NCI-H1694 treated with DMSO at 0.1 percent for 48 hours (cell line): ENCODE measurements at places on chromosomes 12 and 14.

DNA sequence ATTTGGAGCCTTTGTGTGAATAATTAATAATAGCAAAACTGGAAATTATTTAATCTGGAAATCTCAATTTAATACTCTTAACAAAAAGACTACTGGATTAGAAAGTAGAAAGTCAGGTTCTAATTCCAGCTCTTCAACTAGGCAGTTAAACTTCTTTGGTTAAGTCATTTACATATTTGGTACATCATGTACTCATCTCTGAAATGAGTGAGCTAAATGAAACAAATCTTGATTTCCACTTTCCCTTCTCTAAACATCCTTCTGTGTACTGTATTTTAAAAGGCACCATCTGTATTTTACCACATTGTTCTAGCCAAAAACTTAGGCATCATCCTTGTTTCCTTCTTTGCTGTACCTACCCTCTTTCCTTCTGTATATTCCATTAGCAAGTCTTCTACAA lies 26.9 kb downstream of the CRADD start:
- no peak for DNase-seq

DNA sequence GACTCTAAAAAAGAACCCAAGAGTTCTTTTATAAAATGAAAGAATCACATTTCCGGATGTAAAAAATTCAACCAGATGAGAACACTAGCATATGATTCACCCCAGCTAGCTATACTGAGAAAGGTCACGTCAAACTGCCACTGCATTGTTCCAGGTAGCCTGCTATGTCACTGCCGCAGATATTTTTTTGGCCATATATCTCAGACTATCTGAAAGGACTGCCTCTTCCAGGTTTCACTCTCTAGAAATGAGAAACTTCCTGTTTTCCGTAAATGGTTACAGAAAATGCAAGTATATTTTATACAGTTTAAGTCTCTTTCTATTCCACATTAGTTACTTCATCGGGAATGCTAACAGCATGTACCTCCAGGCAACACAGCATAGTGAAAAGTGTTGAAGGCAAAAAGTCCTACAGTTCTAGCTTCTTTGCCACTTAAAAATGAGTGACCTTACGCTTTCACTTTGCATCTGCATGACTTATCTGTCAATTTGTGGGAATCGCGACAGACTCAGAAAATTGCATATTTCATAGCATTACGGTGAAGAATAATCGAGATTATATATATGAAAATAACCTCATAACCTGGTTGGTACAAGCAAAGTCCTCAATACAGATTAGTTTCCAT lies 105.2 kb downstream of the MED13L start:
- DNase-seq, result no peak

DNA sequence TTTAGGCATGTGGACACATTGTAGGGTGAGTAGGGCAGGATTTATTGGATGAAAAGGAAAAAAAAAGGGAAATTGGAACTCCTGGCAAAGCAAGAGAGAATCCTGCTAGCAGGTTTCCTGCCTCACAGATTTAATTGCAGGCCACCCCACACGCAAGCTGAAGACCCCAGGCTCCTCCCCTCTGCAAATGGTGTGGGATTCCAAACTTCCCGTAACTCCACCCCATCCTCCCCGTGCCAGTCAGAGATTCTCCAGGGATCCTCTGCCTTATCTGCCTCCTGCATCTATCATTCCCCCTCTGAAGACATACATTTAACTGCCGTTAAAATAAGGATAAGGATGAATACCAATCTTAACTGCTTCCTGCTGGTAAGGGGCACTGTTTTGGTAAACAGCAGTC lies 249.8 kb upstream of the GARIN2 start:
- no peak for DNase-seq

- DNase-seq, result no peak
These were observed 43.9 kb downstream of the BHLHE41 start for GRCh38 chr12:26080911-26081310.

DNA sequence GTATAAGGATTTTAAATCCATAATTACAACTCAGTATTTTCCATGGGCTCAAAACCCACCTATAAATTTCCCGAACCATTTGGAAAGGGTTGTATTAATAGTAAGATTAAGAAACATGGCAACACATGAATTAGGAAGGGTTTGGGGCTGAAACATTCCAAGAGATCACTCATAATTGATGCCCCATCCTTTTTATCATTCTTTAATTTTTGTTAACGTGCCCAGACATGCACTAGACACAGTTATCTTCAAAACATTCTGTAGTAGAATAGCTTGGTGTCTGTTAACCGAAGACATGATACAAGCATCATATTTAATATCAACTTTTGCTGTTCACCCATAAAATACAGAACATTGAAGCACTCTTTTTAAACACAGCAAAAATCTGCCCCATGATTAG lies 106.8 kb upstream of the FRMD6 start:
- no peak for DNase-seq

DNA sequence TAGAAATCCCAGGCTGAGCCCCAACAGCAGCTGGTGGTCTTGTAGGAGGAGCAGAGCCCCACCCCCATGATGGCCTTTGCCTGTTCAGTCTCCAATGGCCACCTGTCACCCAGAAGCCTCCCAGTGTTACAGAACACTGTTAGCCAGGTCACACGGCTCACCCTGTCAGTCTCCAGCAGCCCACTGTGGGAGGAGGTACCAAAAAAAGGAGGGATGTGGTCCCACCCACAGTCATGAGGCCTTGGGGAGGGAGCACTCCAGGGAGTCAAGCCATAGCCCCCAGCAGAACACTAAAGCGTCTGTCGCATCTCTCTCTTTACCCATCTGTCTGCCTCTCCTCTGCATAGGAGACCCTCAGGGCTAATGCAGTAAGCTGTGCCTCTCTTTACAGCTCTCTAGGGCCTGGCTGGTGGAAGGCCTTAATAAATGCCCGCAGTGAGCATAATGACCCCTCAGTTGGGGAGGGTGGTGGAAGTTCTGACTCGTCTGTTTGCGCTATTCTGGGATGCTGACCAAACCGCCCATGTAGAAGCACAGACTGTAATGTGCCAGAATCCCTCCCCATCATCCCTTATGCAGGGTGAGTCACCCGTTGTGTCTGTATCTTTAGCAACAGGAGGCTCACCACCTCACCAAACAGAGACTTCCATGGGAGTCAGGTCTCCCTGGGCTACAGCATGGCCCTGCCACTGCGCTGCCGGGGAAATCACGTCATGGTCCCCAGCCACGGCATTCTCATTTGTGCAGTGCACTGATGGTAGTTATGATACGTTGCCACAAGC lies 14.6 kb downstream of the C14orf132 start:
- peak; percentile 90 for DNase-seq

DNA sequence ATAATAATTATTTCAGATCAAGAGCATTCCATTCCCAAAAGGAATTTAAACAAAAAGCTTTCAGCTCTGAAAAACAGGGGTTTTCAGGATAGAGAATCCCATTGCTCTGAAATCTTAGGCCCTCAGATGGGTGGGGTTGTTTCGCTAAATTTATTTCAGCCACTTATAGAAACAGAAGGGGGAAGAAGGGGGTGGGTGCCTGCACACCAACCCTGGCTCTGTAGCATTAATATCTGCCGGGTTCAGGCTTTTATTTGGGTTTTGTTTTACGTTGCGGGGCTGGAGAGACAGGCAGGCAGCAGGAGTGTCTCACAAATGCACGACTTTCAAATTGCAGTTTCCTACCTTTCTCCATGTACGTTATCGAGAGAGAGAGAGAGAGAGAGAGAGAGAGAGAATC lies 12.5 kb upstream of the ZFP36L1 start:
- no peak for DNase-seq

DNA sequence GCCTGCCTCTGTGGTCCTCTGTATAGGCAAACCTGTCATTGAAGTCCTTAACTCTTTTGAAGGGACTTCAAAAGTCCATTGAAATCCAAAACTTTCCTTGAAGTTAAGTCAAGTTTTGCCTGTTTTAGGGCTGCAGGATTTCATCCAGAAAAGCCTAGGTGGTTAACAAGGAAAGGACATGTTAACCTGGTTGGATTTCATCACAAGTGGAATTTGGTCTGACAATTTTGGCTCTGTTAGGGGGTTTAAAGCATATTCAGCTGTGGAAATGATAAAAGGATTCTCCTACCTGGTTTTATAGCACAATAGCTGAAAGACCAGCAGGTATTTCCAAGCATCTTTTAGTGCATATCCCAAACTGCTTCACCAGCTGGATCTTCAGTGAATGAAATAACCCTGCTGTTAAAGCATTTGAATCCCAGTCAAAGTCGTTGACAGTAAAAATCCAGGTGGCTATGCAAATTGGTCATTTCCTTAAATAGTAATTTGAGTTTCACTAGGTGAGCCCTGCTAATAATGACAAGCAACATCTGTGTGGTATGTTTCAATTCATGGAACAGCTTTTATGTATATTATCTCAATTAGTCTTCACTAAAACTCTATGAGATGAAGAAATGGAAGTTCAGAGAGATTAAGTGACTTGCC lies 400.5 kb downstream of the ETNK1 start:
- DNase-seq, result no peak

DNA sequence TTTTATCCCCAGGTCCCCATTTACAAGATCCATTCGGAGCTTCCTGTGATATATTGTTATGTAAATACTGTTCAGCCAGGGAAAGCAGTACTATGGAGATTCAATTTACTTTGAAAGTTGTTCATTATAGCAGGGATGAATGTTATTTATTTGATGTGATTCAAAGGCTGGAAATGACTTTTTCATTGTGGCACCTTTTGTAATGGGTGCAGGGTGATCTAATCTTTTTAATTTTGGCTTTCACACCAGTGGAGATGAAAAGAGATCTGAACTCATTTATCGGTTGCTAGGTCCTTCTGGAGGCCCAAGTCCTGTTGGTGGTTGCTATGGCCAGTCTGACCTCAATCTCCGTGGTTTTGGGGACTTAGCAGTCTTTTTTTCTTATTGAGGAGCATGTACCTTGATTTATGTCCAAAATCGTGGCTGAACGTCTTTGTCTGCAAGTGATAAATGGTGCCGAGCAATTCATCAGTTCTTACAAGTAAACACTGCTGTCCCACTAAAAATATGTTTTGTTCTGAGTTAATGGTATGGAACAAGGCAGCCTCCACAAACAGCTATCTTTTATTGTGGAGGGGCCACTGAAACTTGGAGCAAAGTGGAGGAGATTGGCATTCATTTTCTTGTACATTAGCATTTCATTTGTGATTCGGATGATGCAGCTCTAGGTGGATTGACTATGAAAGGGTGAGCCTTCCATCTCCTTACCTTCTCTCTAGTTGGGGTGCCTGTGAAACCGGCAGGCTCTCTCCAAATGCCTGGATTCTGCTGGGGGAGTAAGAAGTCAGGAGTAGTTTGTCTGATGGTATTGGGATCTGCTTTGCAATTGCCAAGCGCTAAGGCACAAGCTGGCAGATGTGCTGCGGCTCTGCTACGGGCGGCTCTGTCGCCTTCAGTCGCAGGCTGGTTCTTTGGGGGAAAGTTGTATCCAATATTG lies 2.0 kb downstream of the RMST start:
- no peak for DNase-seq

DNA sequence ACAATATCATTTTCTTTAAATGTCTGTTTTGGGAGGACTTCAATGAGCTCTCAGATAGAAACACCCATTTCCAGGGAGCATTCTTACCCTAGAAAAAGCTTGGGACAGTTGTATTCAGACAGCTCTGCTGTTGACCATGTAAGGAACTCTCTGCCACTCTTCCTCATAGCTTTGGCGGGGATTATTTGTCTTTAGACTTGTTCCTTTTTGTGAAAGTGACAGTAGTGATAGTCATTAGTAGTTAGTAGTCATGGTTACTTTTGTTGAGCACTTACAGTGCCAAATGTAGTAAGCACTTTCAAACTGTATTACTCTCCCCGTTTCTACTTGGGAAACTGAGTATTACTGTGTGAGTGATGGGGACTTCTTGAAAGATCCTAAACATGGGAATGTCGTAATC lies 167.3 kb downstream of the RGS6 start:
- DNase-seq, result no peak

- DNase-seq, result no peak
These were observed 82.4 kb downstream of the IPO8 start for GRCh38 chr12:30613119-30613830.

GRCh38 chr14:93219103-93219726 lies 12.2 kb downstream of the UBR7 start:
- DNase-seq, result peak; percentile 70

GRCh38 chr12:132003846-132004245 lies 54.1 kb downstream of the EP400 start:
- no peak for DNase-seq

GRCh38 chr14:72941286-72941985 lies 15.2 kb downstream of the DCAF4 start:
- no peak for DNase-seq

- no peak for DNase-seq
These were observed 819.5 kb downstream of the SLC16A7 start for GRCh38 chr12:60415351-60415750.

DNA sequence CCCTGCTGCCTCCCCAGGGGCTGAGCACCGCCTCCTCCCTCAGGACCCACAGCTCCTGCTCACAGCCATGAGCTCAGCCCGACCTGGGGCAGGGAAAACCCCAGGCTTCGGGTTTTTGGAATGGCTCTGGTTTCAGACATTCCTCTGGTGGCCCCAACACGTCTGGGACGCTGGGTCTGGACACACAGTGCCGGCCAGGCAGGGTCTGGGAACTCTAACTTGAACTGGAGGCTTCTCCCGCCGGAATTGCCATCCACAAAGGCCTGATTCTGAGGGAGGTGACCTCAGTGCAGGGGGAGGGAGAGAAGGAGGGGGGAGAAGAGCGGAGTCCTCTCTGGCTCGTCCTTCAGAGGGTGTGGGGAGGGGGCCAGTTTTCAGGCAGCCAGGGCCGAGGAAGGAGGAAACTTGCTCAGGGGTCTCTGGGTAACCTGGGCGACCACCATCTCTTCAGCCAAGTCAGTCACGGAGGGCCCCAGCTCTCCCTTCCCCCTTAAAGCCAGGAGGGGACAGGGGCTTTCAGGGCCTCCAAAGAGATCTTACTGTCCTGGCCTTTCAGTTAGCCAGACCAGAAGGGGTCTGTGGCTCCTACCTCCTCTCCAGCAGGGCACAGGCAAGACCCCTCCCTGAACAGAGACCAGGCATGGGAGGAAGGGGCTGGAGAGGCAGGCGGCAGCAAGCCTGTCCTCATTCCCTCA lies 19.4 kb downstream of the NCKAP5L start:
- DNase-seq, result no peak

GRCh38 chr12:52327830-52328500 lies 6.8 kb upstream of the KRT83 start:
- DNase-seq, result no peak

GRCh38 chr14:100591453-100592371 lies 4.5 kb upstream of the BEGAIN start:
- DNase-seq, result no peak

- DNase-seq, result no peak
These were observed 6.1 kb upstream of the SNAPC1 start for GRCh38 chr14:61756135-61756534.

DNA sequence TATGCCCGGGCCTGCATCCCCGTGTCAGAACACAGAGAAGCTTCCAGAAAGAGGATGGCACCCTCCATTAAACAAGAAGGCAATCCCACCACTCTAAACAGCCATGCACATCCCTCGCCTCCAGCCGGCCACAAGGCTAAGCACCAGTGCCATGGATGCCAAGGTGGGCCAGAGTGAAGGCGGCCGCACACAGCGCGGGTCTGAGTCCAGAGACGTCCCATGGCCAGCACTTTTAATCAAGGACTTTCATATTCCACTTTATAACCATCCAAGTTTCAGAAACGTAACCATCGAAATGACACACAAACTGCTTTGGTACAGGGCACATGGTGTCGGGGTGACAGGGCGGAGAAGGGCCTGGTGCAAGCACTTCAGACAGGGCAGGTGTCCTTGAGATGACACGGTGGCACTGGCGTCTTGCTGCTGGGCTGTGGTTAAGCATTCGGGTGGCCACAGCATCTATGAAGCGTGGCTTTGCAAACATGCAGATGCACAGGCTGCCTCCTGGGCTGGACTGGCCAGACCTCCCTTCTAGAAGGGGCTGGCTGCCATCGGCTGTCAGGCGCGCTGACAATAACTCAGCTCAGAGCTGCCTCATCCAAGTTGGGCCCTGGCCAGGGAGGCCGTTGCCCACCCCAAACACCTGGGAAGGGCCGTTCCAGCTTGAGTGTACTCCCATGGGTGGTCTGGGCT lies 117.2 kb downstream of the RFLNA start:
- DNase-seq, result no peak
